Aorta (tissue), 5 donors: ENCODE measurements at places on chromosomes 6 and 20.

- DNase-seq = no peak
Observed at GRCh38 chr6:53925891-53926290, 131.1 kb downstream of the LRRC1 start.

GRCh38 chr6:137792160-137793033, 74.7 kb upstream of the TNFAIP3 start:
- no peak for DNase-seq

GRCh38 chr20:25548613-25549086, 36.7 kb downstream of the NINL start:
- no peak for DNase-seq

GRCh38 chr20:48308882-48309281, 518.9 kb downstream of the PREX1 start:
- DNase-seq = no peak

DNA sequence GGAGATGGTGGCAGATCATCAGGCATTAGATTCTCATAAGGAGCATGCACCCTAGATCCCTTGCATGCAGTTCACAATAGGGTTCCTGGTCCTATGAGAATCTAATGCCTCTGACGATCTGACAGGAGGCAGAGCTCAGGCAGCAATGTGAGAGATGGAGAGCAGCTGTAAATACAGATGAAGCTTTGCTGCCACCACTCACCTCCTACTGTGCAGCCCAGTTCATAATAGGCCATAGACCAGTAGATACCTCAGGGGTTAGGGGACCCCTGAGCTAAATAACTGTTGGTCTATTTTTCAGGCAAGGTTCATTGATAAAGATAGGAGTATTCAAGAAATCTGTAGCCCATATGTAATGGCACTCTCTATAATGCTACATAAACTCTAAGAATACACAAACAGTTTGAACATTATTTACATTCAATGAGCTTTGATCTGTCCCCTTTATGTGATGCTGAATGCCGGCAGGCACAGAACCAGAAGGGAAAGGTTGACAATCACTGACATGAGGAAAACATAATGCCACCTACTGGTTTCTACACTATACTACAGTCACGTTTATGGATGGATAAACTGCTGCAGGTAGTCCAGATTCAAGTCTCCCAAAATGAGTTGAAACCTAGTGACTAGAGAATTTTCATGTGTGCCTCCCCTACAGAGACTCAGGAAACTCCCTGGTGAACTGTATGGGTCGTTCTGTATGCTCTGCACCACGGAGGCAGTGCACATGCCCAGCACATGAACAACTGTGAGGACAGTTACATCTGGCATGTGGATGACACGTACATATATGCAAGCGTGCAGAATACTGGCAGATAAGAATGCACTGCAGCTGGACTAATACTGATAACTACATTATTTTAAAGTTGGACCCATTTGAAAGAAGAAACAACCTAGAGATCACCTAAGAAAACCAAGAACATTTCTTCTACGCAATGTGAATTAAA, 72.0 kb downstream of the DST start:
- DNase-seq = no peak

GRCh38 chr6:2565499-2565898, 185.2 kb downstream of the MYLK4 start:
- no peak for DNase-seq

DNA sequence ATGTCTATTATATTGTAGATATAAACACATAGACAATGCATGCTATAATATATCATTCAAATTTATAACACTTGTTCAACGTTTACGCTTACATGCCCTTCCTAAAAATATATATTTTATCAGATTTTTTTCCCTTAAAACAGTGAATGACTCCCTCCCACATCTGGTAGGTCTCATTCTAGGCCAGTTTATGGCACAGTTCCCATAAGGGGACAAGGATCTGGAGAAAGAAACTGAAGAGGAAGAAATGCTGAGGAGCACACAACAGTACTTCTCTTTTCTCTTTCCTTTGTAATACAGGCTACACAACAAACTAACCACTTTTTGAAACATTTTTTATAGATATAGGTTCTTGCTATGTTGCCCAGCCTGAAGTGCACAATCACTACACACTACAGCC, 48.6 kb upstream of the RCAN2 start:
- DNase-seq = no peak
